ENCODE measurements at places on chromosomes 6 and 20.

DNA sequence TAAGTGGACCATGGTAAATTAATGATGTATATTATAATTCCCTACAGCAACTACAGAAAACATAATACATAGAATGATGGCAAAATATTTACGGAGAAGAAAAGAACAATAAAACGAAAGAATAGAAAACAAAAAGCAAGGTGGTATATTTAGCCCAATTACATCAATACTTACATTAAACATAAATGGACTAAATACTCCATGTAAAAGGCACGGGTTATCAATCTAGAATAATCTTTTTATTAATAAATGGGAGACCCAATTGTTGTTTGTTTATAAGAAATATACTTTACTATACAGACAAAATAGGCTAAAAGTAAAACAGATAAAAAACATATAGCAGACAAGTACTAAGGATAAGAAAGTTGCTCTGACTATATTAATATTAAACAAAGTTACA, 137.2 kb downstream of the TASP1 start:
- DNase-seq, result no peak

- no peak for DNase-seq
Observed at GRCh38 chr6:91718198-91718597, 1131.3 kb upstream of the MAP3K7 start.

DNA sequence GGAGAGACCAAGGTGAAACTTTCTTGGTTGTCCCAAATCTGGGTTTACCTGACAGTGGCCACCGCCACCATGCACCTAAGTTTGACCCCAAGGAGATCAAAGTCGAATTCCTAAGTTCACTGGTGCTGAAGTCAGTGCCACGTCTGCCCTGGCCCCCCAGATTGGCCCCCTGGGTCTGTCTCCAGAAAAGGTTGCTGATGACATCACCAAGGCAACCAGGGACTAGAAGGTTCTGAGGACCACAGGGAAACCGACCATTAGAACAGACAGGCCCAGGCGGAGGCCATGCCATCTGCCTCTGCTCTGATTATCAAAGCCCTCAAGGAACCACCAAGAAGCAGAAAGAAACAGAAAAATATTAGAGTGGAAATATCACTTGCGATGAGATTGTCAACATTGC, 91.2 kb downstream of the DLL1 start:
- DNase-seq, result no peak

- DNase-seq, result no peak
Observed at GRCh38 chr20:24647713-24648112, 178.3 kb downstream of the SYNDIG1 start.

DNA sequence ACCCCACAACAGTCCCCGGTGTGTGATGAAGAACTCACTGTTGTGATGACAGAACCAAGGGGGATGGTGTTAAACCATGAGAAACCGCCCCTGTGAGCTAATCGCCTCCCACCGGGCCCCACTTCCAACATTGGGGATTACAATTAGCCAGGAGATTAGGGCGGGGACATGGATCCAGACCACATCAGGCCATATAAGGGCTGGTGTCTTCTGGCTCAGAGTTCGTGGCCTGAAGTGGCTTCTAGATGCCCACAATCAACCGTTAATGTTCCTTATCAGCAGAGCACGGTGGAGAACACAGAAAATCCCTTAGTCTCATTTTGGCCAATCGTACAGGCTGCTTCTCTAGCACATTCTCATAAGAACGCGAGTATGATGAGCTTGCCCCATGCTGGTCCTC, 10.9 kb upstream of the MAS1 start:
- no peak for DNase-seq

GRCh38 chr20:11103866-11104265, 430.1 kb upstream of the JAG1 start:
- no peak for DNase-seq

GRCh38 chr6:157546321-157546720, 165.3 kb downstream of the ZDHHC14 start:
- no peak for DNase-seq

DNA sequence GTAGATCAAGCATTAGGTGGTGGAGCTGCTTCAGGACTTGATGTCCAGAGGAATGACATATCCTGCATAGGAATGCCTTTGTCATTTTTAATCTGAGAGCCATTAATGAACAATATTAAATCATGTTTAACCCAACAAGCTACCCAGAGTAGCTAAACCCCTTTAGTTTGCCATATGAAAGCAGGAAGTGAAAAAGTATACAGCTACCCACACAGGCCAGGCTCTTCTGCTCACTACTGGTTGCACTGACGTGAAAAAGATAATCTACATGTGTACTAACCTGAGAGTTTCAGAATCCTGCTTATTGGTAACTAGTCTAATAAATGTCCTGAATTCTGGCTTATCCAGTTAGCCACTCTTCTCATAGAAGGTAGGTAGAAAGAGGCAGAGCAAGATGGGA, 19.9 kb downstream of the GLYATL3 start:
- no peak for DNase-seq

GRCh38 chr6:147578159-147578558, 69.7 kb downstream of the SAMD5 start:
- DNase-seq, result no peak

DNA sequence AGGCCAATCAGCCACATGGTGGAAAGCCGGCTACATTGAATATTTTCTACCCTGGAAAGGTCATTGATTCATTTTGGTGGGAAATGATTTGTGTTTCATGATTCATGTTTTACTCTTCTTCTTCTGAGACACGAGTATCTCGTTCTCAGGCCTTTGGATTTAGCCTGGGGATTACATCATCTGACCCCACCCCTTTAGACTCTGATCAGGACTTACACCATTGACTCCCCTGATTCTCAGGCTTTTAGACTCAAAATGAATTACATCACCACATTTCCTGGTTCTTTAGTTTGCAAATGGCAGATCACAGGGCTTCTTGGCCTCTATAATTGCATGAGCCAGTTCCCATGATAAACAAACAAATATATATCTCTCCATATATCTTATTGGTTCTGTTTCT, 228.8 kb downstream of the ADGRG6 start:
- DNase-seq, result no peak

GRCh38 chr6:14120546-14120945, 3.0 kb downstream of the CD83 start:
- no peak for DNase-seq

DNA sequence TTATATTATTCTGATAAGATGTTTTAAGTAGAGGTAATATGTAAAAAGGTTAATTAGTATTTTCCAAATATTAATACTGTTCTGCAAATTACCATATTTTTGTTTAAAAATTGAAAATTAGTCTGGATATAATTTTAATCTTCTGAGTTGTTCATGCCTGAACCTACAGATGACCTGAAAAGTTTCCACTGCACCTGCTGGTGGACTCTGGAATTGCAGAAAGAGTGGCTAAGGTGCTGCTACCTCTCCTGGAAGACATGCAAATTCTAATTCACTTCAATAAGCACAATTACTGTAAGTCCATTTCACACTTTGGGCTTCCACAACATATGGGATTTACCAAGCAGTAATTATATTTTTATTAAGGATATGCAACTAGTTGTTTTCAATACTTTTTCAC, 77.7 kb upstream of the OLIG3 start:
- DNase-seq, result peak; percentile 14

GRCh38 chr6:111765763-111766162, 107.5 kb downstream of the FYN start:
- no peak for DNase-seq
